ENCODE measurements at places on chromosomes 2 and 18.

DNA sequence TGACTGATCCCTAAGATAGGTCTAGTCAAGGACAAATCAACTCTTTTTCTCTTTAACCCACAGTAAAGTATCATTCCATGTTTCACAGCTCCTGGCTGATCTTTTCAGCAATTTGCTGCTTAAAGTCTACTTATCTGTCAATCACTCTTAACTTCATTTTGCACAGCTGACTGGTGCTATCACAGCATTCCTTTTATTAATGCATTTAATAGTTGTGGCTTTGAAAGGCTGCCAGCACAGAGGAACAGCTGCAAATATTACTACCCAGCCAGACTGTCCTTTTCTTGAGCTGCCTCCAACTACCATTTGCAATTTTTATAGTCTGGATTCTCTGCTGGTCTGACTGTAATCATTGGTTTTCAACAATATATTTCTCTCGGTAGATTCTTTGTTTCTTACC, 303.5 kb downstream of the STK39 start:
- DNase-seq, result no peak

DNA sequence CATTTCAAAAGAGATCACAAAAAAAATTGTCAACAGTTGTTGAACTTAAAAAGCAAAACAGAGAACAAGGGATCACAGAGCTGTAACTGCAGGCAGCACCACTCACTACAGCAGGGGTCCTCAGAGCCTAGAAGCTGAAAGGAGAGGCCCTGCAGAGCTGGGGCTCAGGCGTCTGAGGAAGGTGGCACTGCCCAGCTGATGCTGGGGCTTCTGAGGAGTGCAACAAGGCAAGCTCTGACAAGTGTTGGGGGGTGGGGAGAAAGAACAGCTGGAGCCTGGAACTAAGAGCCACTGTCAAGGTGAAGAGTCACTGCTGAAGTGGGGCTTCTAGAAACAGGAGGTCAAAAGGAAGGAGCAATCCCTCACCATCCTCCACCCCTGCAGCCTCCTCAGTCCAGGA, 46.2 kb downstream of the FTCDNL1 start:
- DNase-seq, result no peak

GRCh38 chr2:155442755-155443372, 744.4 kb downstream of the KCNJ3 start:
- DNase-seq, result no peak

GRCh38 chr18:10402871-10403559, 51.4 kb upstream of the APCDD1 start:
- DNase-seq, result no peak

Measured in RWPE2 (cell line).